ENCODE measurements at places on chromosomes 7 and 10.

DNA sequence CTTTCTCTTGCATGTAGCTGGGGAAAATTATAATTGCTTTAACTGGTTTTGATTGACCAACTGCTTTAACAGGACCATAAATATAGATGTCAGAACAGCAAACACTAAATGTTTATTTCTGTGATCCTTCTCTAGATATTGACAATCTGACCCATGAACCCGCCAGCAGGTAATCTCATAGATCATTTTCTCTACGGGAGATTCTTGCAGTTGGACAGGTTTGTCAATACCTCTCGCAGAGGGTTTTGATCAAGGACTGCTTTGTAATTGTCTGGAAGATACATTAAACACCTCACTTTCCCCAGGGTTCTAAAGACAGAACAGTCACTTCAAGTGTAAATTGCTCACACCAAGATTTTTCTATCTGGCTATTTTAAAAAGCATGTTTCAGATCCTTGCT lies 235.8 kb upstream of the RHOBTB1 start:
- no peak for DNase-seq

- DNase-seq, result no peak
These were observed 353.2 kb downstream of the HGF start for GRCh38 chr7:81416659-81417058.

DNA sequence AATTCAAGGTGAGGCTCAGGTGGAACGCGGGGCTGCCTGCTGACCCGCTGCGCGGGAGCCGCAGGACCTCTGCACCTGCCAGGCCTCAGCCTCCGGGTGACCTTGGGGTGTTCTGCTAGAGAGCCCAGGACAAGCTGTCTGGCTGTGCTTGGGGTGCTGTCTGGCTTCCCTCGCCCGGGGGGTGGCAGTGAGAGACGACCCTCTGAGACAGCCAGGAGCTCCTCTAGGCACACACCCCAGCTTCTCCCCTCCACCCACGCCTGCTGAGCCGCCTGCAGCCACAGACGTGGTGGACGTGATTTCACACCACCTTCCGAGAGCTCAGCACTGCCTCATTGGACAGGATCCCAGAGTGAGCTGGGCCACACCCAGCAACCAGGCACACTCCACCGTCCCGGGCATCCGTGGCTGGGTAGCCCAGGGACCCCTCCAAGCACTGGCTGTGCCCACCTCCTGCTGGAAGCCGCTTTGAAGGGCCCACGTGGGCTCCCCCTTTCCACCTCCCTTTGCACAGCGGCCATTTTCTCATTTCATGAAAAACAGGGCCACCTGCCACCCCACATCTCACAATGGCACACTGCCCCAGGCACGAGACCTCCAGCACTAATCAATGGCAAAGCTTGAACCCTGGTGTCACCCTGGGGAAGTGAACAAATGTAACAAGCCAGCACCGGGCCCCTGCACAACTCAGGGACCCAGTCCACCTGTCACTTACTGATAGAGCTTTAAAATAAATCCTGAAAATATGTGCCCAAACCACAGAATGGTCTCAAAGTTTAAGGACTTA lies 35.0 kb downstream of the ZFAND2A start:
- DNase-seq, result no peak

DNA sequence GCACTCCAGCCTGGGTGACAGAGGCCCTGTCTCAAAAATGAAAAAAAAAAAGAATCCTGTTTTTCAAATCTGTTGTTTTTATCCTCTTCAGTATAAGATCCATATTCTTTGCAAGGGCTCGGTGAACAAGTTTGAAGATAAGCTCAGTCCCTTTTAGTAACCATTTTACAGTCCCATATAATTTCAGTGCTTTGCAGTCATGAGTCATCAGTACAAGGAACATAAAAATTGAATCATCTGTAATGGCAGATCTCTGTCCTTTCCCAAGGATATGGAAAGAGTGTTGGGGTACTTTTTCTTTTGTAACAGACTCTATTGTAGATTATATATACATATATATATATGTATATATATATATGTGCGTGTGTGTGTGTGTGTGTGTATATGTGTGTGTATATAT lies 52.2 kb upstream of the ZPBP start:
- DNase-seq, result no peak
